HAP-1 (cell line): ENCODE measurements at places on chromosomes 2 and 18.

DNA sequence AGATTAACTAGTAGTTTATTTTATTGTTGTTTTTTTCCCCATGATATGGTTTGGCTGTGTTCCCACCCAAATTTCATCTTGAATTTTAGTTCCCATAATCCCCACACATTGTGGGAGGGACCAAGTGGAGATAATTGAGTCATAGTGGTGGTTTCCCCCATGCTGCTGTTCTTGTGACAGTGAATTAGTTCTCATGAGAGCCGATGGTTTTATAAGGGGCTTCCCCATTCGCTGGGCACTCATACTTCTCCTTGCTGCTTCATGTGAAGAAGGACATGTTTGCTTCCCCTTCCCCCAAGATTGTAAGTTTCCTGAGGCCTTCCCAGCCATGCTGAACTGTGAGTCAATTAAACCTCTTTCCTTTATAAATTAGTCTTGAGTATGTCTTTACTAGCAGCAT lies 36.5 kb downstream of the GALNT14 start:
- no peak for DNase-seq

- no peak for DNase-seq
These were observed 65.9 kb upstream of the RPL31 start for GRCh38 chr2:100936070-100936741.

- no peak for DNase-seq
These were observed 169.4 kb downstream of the NBAS start for GRCh38 chr2:15391751-15392150.

- no peak for DNase-seq
These were observed 61.3 kb upstream of the TXNDC2 start for GRCh38 chr18:9824474-9824832.

- DNase-seq = no peak
These were observed 488.9 kb downstream of the RNF144A start for GRCh38 chr2:7405861-7406715.

- DNase-seq = no peak
These were observed 24.9 kb downstream of the MYO7B start for GRCh38 chr2:127560201-127560930.

- peak; percentile 60 for DNase-seq
These were observed 204.9 kb downstream of the CDH7 start for GRCh38 chr18:65955747-65956146.

DNA sequence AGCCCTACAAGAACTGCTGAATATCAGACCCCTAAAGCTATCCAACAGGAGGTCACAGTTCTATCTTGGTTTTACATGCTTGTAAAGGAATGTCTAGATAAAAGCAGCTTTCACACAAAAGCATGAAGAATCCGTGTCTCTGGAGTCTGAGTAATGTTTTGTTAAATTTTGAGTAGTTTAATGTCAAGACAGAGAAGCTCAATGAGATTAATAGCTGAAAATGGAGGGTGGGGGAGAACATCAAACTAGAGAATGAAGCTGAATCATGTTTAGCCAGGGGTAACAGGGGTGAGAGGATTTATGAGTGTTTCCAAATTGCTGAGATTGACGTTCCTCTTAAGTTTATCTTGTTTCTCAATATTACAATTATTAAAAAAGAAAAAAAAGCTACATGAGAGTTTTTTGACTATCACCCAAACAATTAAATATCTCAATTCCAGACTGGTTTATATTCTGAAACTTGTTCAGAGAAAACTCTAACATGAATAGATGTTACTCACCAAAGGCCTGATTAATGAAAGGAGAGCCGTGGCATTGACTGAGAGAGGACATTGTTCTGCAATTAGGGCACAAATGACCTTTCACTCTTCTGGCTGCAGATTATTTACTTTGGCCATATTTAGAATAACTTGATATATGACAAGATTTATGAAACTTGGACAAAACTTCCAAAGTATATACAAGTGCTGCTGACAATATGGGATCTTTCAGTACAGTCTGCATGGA lies 266.4 kb upstream of the ETAA1 start:
- DNase-seq = no peak

GRCh38 chr2:66512626-66513025 lies 77.7 kb downstream of the MEIS1 start:
- no peak for DNase-seq

DNA sequence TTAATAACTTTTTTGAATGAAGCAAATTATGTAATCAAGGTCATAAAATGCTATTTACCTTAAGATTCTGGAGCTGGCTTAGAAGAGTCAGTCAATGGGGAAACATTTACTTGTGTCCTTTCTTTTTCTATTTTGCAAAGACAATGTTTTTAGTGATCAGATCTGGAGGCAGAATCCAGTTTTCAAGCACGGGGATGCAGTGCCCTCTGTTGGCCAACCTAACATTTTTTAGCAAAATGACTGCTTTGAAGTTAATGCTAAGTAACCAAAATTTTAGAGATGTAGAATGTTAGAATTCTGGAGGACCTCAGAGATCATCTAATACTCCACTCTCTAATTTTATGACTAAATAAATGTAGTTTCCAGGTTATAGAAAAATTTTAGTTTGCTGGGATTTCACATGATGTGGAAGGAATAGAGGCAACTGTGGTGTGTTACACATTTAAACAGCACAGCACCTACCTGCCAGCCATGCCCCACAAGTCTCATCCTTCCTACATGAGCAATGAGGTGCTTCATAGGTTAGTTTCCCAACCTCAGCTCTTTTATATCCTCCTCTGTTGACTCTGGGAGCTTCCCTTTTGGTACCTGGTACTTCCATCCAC lies 23.6 kb upstream of the SLC9A4 start:
- DNase-seq = peak; percentile 51

DNA sequence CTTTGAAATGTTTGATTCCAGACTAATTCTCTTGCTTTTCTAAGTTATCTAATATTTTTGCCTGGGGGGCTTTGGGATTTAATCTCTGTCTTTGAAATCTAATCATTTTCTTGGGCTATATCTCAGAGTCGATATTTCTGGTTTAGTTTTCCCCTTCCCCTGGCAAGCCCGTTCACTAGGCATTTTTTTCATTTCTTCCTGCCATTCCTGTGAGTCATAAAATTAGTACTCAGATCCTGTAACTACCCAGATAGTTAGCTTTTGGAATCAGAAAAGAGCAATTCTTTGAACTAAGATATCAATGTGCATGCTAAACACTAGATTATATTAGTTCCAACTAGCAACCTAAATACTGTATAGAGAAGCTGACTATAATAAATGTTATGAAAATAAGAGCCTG lies 29.4 kb upstream of the RNF149 start:
- no peak for DNase-seq

DNA sequence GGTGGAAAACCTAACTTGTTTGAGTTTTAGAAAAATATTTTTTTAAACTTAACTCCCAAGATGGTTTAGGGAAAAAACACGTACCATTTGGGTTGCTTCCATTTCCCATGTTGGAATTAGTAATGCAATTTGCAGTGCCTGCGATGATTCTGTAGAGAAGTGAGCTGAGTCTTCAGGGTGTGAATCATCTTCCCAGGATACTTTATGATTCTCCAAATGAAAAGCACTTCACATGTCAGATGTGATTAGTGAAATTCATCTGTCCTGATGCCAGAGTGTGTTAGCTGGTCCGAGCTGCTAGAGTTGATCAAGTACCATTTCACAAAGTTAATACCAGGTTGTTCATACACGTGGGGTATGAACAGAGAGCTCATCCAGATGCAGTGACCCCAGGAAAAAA lies 59.1 kb downstream of the ACOXL start:
- no peak for DNase-seq

- DNase-seq = peak; percentile 11
These were observed 128.4 kb upstream of the CBLN2 start for GRCh38 chr18:72672364-72673184.

DNA sequence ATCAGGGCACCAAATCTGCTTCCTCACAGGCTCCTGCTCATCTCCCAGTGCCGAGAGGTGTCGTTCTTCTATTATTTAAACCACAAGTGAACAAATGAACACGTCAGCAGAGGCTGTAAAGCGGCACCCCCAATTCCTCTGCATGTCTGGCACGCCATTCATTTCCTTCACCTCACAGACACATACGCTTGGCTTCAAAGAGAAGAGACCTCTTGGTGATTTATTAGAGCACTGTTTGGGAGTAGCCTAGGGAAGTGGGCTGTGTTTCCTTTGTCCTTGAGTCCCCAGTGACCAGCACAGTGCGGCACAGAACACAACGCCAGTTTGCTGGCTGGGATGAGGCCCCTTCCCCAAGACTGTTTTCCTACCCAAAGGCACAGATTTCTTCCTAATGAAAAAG lies 184.3 kb upstream of the REV1 start:
- DNase-seq = no peak

GRCh38 chr2:126527836-126528490 lies 128.0 kb upstream of the GYPC start:
- peak; percentile 52 for DNase-seq

- no peak for DNase-seq
These were observed 174.6 kb downstream of the GFPT1 start for GRCh38 chr2:69212238-69213028.

- DNase-seq = no peak
These were observed 128.7 kb downstream of the CTIF start for GRCh38 chr18:48667276-48668254.

GRCh38 chr2:74498500-74499266 lies 720 bp downstream of the LBX2 start:
- DNase-seq = no peak

DNA sequence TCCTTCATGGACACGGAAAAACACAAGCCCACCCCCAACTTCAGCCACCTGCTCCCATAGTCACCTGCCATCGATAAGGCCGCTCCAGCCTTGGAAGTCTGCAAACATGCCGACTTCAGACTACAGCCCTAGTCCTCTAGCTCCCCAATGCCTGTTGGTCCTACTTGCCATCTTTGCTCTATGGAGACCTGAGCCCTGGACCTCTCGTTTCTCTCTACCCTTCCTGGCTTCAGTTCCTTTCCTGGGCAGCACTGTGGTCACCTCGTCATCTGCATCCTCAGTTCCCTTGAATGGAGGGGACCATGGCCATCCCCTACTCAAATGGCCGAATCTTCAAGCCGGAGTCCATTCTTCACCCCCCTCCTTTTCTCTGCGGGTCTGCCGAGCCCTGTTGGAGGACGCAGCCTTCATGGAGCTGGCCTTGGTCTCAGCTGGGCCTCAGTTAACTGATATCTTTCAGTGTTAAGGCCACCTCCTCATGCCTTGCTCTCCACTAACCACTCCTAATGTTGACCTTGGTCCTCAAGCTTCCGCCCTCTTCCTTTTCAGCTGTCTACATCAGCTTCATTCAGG lies 47.7 kb upstream of the GBX2 start:
- no peak for DNase-seq

DNA sequence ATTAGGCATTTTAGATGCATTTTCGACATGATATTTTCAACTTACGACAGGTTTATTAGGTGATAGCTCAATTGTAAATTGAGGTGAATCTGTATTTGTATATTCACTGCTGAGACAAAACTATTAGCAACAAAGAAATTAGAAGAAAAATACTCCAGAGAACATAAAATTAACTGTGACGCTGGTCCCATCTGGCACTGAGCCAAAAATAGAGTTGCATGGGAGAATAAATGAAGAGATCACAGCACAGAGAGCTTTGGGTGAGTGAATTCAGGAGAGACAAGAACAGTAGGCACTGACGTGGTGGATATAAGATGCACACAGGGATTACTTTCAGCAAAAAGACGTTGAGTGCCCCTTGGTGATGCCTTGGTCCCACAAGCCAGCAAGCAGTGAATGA lies 306.2 kb upstream of the RAB6C start:
- DNase-seq = no peak

- no peak for DNase-seq
These were observed 3.6 kb downstream of the MAB21L4 start for GRCh38 chr2:240892356-240892755.

- no peak for DNase-seq
These were observed 5.6 kb upstream of the STPG4 start for GRCh38 chr2:47160660-47161059.

DNA sequence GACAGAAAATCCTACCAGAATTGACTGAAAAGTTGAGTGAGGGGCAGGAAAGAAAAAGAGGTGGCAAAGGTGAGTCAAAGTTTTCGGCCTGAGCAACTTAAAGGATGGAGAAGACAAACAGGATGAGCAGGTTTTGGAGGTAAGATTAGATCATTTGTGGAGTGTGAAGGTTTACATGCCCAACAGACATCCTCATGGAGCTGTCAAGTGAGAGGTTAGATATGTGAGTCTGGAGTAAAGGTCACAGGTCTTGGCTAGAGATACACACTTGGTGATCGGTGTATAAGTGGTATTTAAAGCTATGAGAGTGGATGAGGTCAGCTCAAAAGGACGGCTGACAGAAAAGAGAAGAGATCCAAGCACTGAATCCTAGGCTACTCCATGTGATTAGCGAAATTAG lies 11.1 kb upstream of the MYL12A start:
- no peak for DNase-seq

DNA sequence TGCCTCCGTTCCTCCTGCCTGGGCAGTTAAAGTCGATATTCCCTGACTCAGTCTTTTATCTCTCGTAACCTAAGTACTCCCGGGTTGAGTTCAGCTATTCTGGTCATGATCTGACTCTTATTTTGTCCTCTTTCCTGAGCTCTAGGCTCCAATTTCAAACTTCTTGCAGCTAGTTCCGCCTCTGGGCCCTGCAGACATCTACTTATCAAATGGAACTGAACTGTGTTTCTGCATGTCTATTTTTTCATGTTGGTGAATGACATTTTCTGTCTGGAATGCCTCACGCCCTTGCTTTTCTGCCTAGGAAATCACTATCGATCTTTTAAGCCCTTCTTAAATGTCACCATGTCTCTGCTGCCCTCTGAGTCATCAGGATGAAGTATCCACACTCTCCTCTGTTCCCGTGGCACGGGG lies 101.5 kb downstream of the VAPA start:
- no peak for DNase-seq

DNA sequence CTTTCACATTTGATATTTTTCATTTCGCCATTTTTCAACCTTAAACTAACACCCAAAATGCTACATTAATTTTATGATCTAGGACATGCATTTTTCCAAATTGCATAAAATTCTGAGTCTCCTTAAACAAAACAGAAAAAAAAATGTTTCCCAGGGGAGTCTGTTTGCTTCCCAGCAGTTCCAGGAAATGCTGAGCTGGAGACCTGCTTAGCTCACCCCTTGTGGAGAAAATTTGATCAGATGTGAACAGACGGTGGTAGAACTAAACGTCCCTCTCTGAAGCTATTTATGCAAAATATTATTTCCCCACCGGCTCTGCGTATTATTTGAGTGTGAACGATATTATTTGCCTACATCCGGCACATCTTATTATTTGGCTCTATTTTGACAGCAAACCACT lies 74.9 kb upstream of the AGAP1 start:
- DNase-seq = no peak

DNA sequence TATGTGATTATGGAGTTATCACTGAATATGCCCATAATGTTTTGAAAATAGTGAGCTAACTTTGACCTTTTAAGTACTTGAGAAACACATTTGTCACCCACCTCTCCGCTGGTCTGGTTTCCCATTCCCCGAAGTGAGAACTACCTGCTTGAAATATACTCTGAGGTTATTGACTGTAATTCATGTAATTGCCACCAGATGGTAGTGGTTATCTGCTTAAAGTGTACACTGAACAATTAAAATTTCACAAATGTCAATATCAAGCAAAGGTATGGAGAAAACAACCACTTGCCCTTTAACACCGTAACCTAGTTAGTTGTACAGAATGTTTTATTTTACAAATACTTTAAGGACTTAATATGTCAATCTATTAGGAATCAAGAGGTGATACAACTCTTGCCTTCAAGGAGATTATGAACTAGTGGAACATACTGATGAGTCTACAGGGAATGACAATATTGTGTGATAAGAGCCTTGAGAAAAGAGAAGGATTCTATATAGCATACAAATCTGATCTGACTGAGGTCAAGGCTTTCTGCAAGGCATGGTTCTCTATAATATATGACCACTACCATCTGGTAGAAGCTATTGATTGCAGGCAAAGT lies 316.8 kb upstream of the KCNH7 start:
- peak; percentile 54 for DNase-seq

- no peak for DNase-seq
These were observed 110.3 kb downstream of the PXDN start for GRCh38 chr2:1633936-1634587.
